ENCODE measurements at places on chromosomes 11 and 22.

- DNase-seq, result no peak
These were observed 67.4 kb downstream of the ZBTB44 start for GRCh38 chr11:130247319-130247718.

- no peak for DNase-seq
These were observed 15.3 kb downstream of the TAB1 start for GRCh38 chr22:39414886-39415285.

GRCh38 chr11:60764879-60765278, 8.2 kb downstream of the MS4A15 start:
- no peak for DNase-seq

GRCh38 chr11:9490376-9490775, 29.6 kb downstream of the ZNF143 start:
- no peak for DNase-seq
